ENCODE measurements at places on chromosomes 12 and 14. TPM values are rescaled to one million over a fixed set of nuclear protein-coding genes. Genes with fewer than 3 reads are reported as not detected.

Gene OR4E2
- total RNA-seq, result not detected

Gene PRPF40B
- total RNA-seq, result 22.2 TPM

Gene TRPV4
- 13.9 TPM for total RNA-seq

Gene BATF
- 1.8 TPM for total RNA-seq

Gene HCAR1
- 3.7 TPM for total RNA-seq

Gene LIN7A
- total RNA-seq, result 17.6 TPM

Gene KHNYN
- 47.3 TPM for total RNA-seq

Gene NIN
- 27.9 TPM for total RNA-seq

Gene GSC
- total RNA-seq, result 1.7 TPM

Gene CCDC38
- not detected for total RNA-seq

Gene TMCC3
- 23.3 TPM for total RNA-seq

Gene KRT81
- total RNA-seq, result not detected

Gene SERPINA3
- 0.29 TPM for total RNA-seq

Gene KRT83
- not detected for total RNA-seq

Gene TGM1
- 0.29 TPM for total RNA-seq

Gene BDKRB1
- total RNA-seq, result 0.23 TPM

Gene TMEM119
- total RNA-seq, result 29.7 TPM

Gene SLC7A8
- total RNA-seq, result 50.2 TPM

Gene FGF6
- total RNA-seq, result 1.3 TPM

Gene BICDL1
- total RNA-seq, result 35.6 TPM

Gene RTL1
- 8.5 TPM for total RNA-seq

Gene CCDC198
- total RNA-seq, result 176 TPM

Gene PYGL
- total RNA-seq, result 34.9 TPM

Gene SLC15A4
- total RNA-seq, result 47.9 TPM

Gene TSPAN19
- 0.41 TPM for total RNA-seq

Gene IL31
- total RNA-seq, result not detected

Gene CLEC14A
- 31.0 TPM for total RNA-seq

Gene DLGAP5
- total RNA-seq, result 9.5 TPM

Gene WDR89
- 14.2 TPM for total RNA-seq

Gene NKX2-8
- total RNA-seq, result not detected

Gene AJUBA
- total RNA-seq, result 63.2 TPM

Gene LTBP2
- 14.4 TPM for total RNA-seq

Gene MUCL1
- not detected for total RNA-seq

Data from metanephros (tissue), 2 donors.